Karpas-422 (cell line): ENCODE measurements at places on chromosomes 1 and 21. TPM values are rescaled to one million over a fixed set of nuclear protein-coding genes. Genes with fewer than 3 reads are reported as not detected.

GRCh38 chr1:20708057-20708456, 9.8 kb downstream of the KIF17 start:
- no peak overlapping the region for H3K27ac ChIP-seq
- H3K4me1 ChIP-seq, result no peaks in the 10 kb centered on the region
- H3K4me3 ChIP-seq, result no peak overlapping the region
- DNase-seq, result no peak
- H3K27me3 ChIP-seq, result no peaks in the 10 kb centered on the region

DNA sequence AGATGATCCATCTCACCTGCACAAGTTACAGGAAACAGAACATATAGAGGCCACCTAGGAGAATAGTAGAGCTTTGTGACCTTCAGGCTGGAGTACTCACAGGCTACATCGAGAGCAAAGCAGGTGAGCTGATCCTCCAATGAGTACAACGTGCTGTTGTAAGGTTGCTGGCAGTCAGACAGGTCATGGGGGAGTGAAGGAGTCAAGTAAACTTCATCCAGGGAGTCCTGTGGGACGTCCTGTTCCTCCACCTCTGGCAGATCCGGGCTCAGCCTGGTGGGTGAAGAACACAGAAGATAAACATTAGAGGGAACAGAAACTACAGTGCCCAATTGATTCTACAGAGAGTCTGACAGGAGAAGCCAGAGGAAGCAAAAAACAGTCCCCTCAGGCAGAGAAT, 62.5 kb downstream of the PRKAB2 start:
- H3K36me3 ChIP-seq, result no peaks in the 10 kb centered on the region
- no peaks in the 10 kb centered on the region for H3K4me1 ChIP-seq
- H3K27me3 ChIP-seq, result no peaks in the 10 kb centered on the region

- no peaks in the 10 kb centered on the region for H3K36me3 ChIP-seq
- H3K4me1 ChIP-seq, result no peaks in the 10 kb centered on the region
- no peak for DNase-seq
- no peak overlapping the region for H3K4me3 ChIP-seq
Observed at GRCh38 chr1:9473032-9473807, 66.0 kb upstream of the SLC25A33 start.

DNA sequence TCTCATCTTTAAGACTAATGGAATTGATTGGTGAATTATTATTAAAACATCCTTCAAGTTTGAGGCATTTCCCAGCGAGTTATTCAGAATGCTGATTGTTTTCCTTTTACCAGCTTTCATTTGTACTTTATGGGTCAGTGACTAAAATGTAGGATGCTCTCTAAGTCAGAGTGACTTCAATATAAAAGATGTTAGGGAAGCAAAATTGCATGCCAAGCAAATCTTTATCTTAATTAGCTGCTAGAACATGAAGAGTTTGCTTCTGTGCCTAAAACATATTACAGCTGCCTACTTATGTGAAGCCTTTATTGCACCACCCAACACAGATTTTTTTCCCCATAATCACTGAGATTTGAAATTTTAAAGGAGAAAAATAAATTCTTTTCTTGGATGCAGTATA, 79.8 kb upstream of the CYYR1 start:
- no peaks in the 10 kb centered on the region for H3K27me3 ChIP-seq
- H3K4me3 ChIP-seq, result no peak overlapping the region
- no peaks in the 10 kb centered on the region for H3K4me1 ChIP-seq
- no peak for DNase-seq

Gene AGT
- not detected in 2 replicates for total RNA-seq

DNA sequence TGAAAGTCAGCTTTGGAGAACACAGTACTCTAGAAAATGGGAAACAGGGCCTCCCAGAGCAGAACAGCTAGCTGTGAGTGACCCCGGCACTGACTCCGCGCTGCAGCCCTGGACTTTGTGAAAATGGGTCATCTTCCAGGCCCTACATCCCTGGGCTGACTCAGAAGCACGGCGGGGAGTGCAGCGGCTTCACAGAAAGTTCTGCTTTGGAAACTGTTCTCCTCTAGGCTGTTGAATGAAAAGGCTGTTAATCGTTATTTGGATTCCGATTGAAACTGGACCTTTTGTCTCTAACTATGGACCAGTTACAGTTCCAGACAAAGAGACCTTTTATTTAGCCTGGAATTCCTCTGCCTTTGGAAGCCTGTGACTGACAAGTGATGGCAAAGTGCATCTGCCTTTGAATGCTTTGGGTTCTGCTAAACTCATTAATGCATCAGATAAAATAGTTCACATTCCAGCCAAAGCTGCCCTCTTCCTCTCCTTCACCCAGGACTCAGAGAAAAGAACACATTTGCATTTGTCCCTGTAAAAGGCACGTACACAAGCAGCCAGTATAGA, 144.9 kb upstream of the HOOK1 start:
- no peak overlapping the region for H3K27ac ChIP-seq
- no peaks in the 10 kb centered on the region for H3K27me3 ChIP-seq
- H3K36me3 ChIP-seq, result no peaks in the 10 kb centered on the region
- no peak for DNase-seq

DNA sequence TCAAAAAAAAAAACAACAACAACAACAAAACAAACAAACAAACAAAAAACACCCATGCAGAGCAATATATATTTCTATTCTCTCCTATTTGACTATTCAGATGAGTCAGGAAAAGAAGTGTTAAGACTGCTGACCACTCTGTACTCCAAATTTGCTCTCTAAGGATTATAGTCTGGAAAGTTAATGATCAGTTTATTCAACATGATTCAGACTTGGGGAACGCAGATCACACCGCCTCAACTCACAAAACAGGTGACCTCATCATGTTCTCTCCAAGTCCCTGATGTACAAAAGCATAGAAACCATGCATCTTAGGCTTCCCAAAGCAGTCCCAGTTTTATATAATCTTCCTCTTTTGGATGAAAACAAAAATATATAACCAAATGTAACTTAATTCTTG, 51.9 kb upstream of the PRRC2C start:
- H3K36me3 ChIP-seq, result no peaks in the 10 kb centered on the region
- H3K4me3 ChIP-seq, result no peak overlapping the region
- no peaks in the 10 kb centered on the region for H3K4me1 ChIP-seq

GRCh38 chr1:95263450-95263849, 29.4 kb downstream of the RWDD3 start:
- no peaks in the 10 kb centered on the region for H3K36me3 ChIP-seq
- H3K4me1 ChIP-seq, result no peaks in the 10 kb centered on the region
- no peaks in the 10 kb centered on the region for H3K27me3 ChIP-seq
- no peak for DNase-seq
- no peak overlapping the region for H3K4me3 ChIP-seq

DNA sequence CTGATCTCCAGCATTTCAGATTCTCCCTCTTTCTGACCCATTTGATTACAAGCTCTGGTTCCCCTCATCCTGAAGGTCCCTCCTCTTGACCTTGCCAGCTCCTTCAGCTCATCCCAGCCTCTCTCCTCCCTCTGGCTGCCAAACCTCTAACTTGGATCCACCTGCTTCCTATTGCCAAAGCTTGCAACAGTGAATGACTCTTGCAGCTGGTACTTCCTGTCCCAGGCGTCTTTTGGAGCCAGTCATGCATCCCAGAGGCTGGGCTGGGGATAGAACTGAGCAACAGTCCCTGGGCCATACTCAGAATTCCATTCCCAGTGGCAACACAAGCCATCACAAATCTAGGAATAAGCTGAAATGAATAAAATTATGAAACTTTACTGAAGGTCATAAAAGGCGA, 27.7 kb upstream of the SPOCD1 start:
- no peak for DNase-seq
- no peaks in the 10 kb centered on the region for H3K36me3 ChIP-seq
- no peak overlapping the region for H3K4me3 ChIP-seq

DNA sequence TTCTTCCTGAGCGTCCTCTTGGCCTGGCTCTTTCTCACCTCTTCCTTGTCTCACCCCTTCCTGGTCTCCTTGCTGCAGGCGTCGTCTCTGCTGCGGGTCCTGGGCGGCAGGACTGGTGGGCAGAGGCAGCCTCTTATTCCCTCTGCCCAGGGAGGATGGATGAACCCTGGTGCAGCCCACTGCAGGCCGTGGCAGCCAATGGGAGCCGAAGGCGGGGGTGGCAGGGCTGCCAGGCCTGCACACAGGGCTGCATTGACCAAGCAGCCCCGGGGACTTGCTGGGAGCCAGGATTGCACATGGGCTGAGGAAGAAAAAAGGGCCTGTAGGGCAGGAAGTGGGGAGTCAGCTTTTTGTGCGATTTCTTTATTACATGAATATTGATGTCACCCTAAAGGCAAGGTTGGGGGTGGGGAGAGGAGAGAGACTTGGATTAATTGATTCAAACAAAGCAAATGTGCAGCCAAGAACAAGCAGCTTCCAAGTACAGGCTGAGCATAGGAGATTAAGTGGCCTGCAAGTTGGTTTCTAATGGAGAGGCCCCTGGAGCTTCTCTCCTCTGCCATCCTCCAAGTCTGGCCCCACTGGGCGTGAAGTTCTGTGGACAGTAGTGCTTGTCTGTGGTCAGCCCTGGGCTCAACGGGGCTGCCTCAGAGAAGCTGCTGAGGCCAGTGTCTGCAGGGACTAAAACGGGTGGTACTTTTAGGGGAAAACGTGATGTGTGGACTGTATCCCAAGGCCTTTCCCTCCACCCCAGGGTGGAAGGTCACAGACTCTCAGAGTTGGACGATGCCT, at the start of gene S100B:
Gene S100B, minus strand, starts transcription at position 108 of the 792 bp plus-strand sequence. CDS start 2,667 bp downstream, outside the sequence.
- no peaks in the 10 kb centered on the region for H3K36me3 ChIP-seq
- no peak within 1 kb of the TSS for H3K4me3 ChIP-seq
- no peaks in the 10 kb centered on the region for H3K27me3 ChIP-seq
- DNase-seq, result no peak
- H3K4me1 ChIP-seq, result peaks cover 15% of the 10 kb centered on the region

Gene CDC7
- 8.6 and 16.1 TPM in 2 replicates for total RNA-seq

Gene IL12RB2
- not detected in 2 replicates for total RNA-seq

- no peak overlapping the region for H3K4me3 ChIP-seq
- no peak overlapping the region for H3K27ac ChIP-seq
- no peak for DNase-seq
- H3K36me3 ChIP-seq, result no peaks in the 10 kb centered on the region
- H3K27me3 ChIP-seq, result peaks cover 10% of the 10 kb centered on the region; the same call in 1 of the 2 replicates
Observed at GRCh38 chr21:44828362-44829056, 10.6 kb upstream of the SUMO3 start.

DNA sequence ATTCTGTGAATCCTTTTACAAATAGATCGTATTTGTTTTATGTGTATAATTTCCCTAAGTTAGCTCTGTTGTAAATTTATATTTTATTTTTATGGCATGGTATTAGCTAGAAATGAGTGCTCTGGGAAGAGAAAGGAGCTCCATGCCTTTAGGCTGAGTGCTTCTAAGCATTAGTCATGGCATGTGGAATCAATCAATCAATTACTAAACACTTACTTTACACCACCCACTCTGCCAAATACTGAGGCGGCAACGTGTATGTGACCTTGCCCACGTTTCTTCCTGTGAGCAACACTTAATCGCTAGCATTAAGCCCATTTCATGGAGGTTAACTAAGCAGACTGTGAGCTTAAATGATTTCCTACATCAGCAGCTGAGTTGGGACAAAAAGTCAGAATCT, 7.2 kb upstream of the BECN2 start:
- DNase-seq, result no peak
- no peak overlapping the region for H3K4me3 ChIP-seq
- no peaks in the 10 kb centered on the region for H3K36me3 ChIP-seq
- H3K4me1 ChIP-seq, result no peaks in the 10 kb centered on the region

DNA sequence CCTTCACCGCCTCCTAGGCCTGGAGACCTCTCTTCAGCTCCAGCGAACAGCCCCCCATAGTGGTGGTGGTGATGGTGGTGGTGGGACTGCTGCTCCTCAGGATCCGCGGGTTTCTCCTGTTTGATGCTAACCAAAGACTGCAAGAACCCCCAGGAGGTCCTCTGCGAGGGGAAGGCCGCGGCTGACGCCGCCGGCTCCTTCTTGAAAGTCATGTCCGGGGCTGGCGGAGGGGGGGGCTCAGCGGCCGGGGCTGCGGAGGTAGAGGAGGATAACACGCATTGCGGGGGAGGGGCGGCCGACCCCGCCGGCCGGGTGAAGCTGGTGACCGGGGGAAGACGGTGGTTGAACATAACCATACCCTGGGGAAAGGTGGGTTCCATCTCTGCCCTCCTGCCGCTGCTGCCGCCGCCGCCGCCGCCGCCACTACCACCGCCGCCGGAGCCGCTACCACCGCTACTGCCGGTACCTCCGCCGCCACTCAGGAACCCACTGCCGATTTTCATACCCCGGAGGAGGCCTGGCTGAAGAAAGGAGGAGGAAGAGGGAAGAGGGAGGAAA, 554 bp downstream of the ZNF281 start:
- peak overlapping the region; percentile 97 for H3K4me3 ChIP-seq
- peak; percentile 60 for DNase-seq
- H3K36me3 ChIP-seq, result peaks cover 42% of the 10 kb centered on the region

DNA sequence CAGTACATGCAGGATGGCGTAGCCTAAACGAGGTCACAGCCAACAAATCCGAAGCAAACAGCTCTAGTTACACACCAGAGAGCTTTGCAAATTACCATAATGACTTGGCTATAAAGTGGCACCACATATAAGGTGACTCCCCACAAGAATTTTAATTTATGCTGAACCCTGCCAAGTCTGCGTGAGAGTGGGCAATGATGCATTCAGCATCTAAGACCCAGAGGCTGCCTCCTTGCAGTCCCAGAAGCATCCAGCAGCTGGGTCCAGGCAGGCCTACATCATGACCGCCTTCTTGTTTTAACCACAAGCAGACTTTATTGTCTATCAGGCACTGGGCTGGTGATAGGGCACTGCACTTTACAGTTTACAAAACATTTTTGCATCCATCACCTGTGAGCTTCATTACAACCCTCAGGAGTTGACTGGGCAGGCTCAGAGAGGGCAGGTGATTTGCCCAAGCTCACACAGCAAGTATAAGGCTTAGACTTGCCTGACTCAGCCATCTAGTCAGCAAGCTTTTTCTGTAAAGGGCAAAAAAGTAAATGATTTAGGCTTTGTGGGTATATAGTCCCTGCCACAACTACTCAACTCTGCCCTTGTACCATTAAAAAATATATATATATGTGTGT, 134.6 kb downstream of the GLIS1 start:
- no peaks in the 10 kb centered on the region for H3K36me3 ChIP-seq
- H3K27ac ChIP-seq, result no peak overlapping the region
- H3K4me3 ChIP-seq, result no peak overlapping the region
- DNase-seq, result no peak

DNA sequence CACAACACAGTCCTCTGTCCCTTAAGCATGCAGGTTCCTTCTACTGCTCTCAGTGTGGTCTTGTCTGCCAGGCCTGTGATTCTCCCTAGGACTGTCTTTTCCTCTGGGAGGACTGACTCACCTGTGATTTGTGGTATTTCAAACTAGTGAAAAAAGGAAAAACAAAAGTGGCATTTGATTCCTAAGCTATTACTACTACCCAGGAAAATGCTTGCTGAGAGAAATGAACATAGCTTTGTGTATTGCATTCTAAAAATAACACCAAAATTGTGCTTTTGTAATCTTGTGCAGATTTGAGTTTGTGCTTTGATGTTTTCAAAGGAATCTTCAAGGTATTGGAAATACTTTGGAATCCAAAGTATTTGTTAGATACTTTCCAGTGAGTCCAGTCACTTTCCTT, 57.0 kb downstream of the GPR161 start:
- no peaks in the 10 kb centered on the region for H3K27me3 ChIP-seq
- H3K36me3 ChIP-seq, result peaks cover 14% of the 10 kb centered on the region; the same call in 1 of the 2 replicates
- H3K27ac ChIP-seq, result no peak overlapping the region
- no peak for DNase-seq
- no peak overlapping the region for H3K4me3 ChIP-seq

- H3K4me3 ChIP-seq, result no peak overlapping the region
- no peak overlapping the region for H3K27ac ChIP-seq
- H3K27me3 ChIP-seq, result no peaks in the 10 kb centered on the region
- peaks cover 31% of the 10 kb centered on the region for H3K4me1 ChIP-seq
- peaks cover 17% of the 10 kb centered on the region; the same call in 1 of the 2 replicates for H3K36me3 ChIP-seq
Observed at GRCh38 chr21:44942566-44942965, 2.7 kb downstream of the SLX9 start.

Gene SELL
- not detected in 2 replicates for total RNA-seq

GRCh38 chr1:33393524-33393923, 37.4 kb downstream of the PHC2 start:
- no peaks in the 10 kb centered on the region for H3K36me3 ChIP-seq
- H3K27me3 ChIP-seq, result no peaks in the 10 kb centered on the region
- peaks cover 55% of the 10 kb centered on the region for H3K4me1 ChIP-seq
- DNase-seq, result no peak
